ENCODE measurements at places on chromosomes 5 and 9.

DNA sequence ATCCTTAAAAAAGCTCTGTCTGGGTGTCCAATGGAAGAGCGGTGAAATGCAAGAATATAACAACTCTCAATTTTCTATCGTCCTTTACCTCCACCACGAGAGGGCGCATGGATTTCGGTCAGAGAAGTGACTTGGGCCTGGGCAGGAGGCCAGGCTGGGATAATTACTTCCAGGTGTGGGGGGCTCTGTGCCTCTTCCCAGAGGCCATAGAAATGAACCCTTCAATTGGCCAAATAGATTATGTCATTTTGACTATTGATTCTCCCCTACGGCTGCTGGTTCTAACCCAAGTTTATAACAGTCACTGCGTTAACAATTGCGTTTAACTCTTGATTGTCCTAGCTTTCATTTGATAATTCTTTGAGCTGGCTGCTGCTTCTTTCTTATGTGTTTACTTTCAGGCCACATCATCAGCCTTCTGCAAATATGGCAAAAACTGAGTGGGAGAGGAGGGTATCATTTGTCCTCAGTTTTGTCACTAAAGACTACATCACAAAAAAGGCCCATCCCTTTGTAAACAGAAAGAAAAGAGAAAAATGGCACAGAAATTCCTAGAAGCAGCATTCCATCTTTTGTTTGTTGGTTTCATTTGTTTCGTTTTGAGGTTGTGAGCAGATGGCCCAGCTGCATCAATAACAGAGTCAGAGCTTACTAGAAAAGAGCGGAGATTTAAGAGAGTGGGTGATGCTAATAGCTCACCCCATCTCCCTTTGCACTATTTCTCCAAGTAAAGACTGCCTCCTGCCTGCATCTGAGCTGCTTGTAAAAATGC, 45.4 kb upstream of the ZFR start:
- DNase-seq, result peak; percentile 6

DNA sequence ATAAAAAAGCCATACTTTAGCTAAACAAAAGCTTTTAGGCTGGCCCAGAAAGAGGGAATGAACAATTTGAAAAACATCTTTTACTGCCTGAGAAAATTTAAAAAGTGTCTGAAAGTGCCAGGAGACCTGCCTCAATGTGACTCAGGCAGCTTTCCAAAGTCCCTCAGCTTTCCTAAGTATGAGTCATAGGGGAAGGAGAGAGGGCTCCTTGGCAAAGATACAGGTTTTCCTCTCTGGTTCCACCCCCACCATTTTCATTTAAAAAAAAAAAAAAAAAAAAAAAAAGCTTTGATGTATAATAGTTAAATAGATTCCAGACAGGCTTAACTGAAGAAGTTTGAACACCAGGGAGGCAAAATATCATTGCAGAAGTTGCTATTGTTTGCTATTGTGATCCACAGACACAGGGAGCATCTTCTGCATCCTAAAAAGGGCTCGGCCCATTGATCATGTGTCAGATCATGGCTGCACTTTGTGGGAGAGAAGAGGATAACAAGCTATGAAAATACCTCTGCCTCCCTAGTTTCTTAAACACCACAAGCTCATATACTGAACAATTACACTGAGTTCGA, 71.5 kb downstream of the MRPS27 start:
- DNase-seq, result no peak

- no peak for DNase-seq
These were observed 224.9 kb downstream of the EBF1 start for GRCh38 chr5:158874792-158875191.

GRCh38 chr9:78015241-78015640, 16.4 kb downstream of the GNAQ start:
- DNase-seq, result no peak

- no peak for DNase-seq
These were observed 83.7 kb upstream of the DHFR start for GRCh38 chr5:80738466-80738865.

GRCh38 chr9:35829084-35829763, at the start of gene TMEM8B:
Gene TMEM8B (plus strand): TSS chr9:35829228. CDS start chr9:35829448, 220 bp downstream.
- DNase-seq, result peak; percentile 73

DNA sequence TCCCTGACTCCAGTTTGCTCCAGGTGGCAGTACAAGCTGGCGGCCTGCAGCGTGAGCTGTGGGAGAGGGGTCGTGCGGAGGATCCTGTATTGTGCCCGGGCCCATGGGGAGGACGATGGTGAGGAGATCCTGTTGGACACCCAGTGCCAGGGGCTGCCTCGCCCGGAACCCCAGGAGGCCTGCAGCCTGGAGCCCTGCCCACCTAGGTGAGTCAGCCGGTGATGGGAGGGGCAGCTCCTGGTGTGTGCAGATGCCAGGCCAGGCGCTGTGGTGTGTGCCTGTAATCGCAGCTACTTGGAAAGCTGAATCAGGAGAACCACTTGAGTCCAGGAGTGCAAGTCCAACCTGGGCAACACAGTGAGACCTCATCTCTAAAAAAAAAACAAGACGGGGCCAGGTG, 10.0 kb upstream of the CACFD1 start:
- DNase-seq, result no peak

- no peak for DNase-seq
These were observed 3.6 kb downstream of the SUSD3 start for GRCh38 chr9:93061791-93062763.

DNA sequence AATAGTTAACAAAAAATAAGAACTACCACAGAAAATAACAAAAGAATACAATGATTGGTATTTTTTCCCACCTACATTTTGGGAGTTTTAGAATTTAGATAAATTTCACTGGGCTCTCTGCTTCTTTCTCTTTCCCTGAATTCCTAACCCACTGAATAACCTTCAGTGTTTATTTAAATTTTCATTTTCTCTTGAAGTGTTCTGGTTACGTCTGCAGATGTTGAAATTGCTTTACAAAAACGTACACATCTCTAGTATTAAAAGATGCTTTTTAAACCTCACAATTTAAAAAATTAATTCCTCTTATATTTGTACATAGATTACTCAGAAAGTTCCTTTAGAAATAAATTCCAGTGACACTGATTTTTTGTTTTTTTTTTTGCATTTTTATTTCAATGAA, 158.7 kb upstream of the TUT7 start:
- DNase-seq, result no peak

- DNase-seq, result no peak
These were observed 54.6 kb downstream of the ALG2 start for GRCh38 chr9:99167119-99167518.

DNA sequence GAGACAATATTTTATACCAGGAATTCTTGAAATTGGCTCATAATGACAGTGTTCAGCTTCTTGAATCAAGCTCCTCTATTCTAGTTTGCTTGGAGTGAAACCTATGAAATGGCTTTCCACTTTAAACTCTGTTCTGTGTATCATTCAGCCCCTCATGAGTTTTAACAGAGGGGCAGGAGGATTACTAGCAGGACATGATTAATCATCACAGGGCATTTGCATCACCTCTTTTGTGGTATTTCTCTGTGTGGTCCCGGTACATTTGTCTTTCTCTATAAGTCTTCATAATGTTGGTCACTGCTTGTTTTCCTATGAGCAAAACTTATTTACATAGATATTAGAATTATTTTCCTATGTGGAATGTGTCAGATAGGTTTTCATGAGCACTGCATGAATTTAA, 21.2 kb downstream of the CAST start:
- DNase-seq, result no peak

DNA sequence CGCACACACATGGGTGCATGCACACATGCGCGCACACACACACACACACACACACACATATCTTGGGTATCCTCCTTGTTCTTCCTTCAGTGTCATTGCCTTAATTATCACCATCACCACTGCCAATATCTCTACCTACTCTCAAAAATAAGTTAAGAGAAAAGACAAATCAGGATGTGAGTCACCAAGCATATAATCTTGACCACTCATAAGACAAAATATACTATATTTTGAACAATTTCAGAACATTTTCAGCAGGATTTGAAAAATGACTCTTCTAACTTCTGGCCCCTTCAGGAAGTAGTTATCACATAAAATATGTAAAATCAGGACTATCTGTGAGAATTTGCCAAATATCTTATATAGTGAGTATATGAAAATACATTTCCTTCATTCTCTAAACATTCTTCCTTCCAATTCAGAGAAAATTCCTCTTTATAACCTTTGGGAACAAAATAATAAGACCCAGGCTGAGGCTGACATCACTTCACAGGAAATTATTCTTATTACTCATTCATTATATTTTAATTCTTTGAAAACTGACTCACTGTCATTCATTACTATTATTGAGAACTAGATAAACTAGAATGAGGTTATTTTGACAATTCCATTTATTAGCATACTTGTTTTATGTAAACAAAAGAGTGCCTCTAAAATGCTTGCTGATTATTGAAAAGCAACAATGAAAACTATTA, 772.0 kb upstream of the ACO1 start:
- DNase-seq, result no peak

- DNase-seq, result no peak
These were observed 8.7 kb downstream of the PCAT7 start for GRCh38 chr9:94563548-94563947.

DNA sequence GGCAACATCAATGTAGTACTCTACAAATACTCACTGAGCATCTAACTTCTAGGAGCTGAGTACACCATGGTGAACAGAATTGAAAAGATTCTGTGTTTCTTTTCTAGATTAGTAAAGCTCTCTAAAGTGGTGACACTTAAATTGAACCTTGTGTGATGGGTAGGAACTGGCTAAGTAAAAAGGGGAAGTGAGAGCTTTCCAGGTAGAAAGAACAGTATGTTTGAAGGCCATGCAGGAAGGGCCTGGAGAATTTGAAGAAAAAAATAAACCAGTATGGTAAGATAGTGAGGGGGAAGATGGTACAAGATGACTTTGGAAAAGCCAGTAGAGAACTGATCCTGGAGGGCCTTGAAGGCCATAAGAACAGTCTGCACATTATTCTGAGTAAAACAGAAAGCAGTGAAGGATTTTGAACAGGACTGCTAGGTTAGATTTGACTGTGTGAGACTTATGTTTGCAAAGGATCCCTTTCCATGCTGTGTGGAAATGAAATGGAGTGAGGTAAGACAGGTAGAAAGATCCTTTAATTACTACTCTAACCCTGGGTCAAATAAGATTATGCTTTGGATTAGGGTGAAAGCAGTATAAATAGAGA, 46.7 kb upstream of the UBQLN1 start:
- DNase-seq, result no peak

DNA sequence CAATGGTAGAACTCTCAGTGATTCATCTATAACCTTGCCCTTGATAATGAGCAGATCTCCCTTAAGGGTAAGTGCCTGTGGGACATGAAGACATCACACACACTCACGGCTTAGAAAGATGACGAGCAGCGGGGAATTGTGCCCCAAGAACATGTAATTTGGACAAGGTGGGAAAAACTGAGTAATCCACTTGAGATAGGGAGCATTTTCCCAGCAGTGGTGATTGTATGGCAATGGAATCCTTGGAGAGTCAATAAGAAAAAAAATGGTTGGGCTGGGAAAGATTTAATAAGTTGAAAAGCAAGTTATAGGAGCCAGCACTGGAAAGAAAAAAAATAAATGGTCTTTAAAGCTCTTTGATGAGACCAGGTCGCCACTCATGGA, 193.1 kb downstream of the GLIS3 start:
- no peak for DNase-seq

GRCh38 chr9:110446171-110446570, 108.5 kb upstream of the TXNDC8 start:
- no peak for DNase-seq

DNA sequence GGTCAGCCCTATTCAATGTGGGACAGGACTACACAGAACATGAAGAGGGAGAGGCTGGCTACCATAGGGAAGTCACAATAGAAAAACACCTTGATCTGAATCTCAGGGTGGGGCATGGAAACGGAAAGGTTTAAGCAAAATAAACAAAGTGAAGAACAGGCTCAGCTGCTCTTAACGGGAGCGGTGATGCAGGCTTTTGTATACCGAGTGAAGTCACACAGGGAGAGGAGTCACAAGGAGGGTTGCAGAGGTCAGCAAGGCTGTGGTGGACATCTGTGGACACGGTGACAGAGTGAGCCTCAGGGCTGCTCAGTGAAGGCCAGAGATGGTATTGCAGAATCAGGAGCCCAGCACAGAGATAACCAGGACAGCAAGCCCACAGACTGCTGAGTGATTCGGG, 30.6 kb upstream of the SEMA4D start:
- no peak for DNase-seq

- no peak for DNase-seq
These were observed 289.9 kb upstream of the SMC2 start for GRCh38 chr9:103804077-103804735.

- no peak for DNase-seq
These were observed 106.0 kb downstream of the ADRB2 start for GRCh38 chr5:148932355-148932935.

- DNase-seq, result no peak
These were observed 497.7 kb upstream of the WWC1 start for GRCh38 chr5:167793700-167794099.

- DNase-seq, result no peak
These were observed 9.0 kb upstream of the PHF19 start for GRCh38 chr9:120885958-120886357.

DNA sequence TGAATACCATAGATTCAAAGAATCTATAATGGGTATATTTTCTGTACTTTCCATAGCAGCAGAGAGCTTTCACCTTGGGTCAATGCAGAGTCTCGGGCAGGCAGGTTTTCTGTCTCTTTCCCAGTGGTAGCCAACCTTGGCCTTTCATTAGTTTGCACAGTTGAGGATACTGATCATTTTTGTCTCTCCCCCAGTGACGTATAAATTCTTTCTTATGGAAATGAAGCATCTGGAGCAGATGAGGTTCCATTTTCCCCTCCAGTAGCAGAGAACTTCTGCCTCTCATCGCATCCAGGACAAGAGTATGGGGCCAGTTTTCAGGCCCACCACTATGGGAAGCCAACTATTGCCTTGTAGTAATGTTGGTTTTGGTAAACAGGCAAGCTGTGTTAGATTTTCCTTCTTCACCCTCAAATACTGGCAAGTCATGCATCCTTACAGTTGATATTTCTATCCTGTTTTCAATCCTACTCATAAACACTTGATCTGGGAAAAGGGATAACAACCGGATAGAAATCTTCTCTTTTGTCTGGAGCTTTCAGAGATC, 845.2 kb upstream of the CDH18 start:
- no peak for DNase-seq

GRCh38 chr9:97704345-97704677, 7.2 kb upstream of the XPA start:
- DNase-seq, result no peak

DNA sequence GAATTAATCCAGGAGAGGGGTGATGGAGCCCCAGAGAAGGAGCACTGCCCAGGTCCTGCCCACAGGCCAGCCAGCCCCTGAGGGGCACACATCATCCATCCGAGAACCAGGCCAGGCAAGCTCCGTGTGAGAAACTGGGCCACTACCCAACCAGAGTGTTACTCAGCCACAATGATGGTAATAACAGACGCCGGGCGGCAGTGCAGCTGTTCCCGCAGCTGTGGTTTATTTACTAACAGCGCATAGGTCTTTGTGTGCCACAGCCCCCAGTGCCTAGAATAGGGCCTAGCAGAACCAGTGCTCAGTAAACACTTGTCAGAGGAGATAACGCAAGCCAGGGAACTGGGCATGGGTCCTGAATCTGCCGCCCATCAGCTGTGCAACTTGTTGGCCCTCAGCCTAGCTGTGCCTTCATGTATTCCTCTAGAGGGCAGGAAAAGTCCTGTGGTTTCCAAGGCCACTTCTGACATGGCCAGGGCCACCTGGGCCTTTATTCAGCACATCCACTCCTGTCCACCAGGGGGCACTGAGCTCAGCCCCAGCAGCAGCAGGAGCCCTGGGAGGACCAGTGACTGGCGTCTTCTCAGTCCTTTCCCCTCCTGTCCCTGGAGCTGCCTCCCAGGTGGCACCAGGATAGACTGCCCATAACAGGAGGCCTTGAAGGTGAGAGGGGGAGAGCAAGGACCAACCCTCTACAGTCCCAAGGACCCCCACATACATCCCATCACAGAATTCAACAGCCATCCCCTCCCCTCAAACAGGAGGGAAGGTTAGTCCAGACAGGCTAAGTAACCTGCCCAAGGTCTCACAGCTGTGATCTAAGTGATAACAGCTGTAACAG, 2.1 kb downstream of the MXD3 start:
- no peak for DNase-seq

Data from amygdala (tissue), 56 donors.